NCI-H345 (cell line): ENCODE measurements at places on chromosomes 6 and 20.
A peak's percentile ranks its signal among the peaks of the same experiment; 100 is the strongest.

DNA sequence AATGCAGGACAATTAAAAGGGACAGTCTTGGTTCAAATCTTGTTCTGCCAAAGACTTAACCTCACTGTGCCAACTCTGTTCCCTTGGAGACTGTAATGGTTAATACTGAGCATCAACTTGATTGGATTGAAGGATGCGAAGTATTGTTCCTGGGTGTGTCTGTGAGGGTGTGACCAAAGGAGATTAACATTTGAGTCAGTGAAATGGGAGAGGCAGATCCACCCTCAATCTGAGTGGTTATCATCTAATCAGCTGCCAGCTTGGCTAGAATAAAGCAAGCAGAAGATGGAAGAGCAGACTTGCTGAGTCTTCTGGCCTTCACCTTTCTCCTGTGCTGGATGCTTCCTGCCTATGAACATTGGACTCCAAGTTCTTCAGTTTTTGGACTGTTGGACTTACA is 474.4 kb downstream of the CD83 start:
- DNase-seq: no peak

- DNase-seq: no peak
Measured at GRCh38 chr20:44501448-44501847, 20.4 kb downstream of the SERINC3 start.

- DNase-seq: no peak
Measured at GRCh38 chr6:49499623-49500022, at the start of gene GLYATL3. Gene GLYATL3, plus strand, starts transcription at chr6:49499923. Its CDS starts 12,068 bp downstream, at chr6:49511991.

DNA sequence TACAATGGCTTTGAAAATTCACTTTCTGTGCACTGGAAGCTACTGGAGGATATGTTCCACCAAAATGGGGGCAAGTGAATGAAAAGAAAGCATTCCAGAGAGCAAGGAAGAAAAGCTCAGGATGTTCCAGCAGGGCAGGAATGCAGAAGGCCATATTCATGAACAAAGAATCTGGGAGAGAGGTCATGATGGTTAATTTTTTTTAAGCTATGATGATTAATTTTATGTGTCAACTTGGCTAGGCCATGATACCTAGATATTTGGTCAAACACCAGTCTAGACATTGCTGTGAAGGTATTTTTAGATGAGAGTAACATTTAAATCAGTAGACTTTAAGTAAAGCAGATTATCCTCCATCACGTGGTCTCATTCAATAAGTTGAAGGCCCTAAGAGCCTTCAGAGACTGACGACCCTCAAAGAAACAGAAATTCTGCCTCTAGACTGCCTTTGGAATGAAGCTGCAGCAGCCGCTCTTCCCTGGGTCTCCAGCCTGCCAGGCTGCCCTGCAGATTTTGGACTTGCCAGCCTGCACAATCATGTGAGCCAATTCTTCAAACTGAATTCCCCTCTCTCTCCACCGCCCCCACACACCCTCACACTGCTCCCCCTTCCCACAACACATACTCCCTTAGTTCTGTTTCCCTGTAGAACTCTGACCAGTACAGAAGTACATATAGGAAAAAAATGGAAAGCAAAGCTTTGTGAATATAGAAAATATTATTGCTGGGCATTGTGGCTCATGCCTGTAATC is 20.1 kb upstream of the GCM1 start:
- DNase-seq: no peak

DNA sequence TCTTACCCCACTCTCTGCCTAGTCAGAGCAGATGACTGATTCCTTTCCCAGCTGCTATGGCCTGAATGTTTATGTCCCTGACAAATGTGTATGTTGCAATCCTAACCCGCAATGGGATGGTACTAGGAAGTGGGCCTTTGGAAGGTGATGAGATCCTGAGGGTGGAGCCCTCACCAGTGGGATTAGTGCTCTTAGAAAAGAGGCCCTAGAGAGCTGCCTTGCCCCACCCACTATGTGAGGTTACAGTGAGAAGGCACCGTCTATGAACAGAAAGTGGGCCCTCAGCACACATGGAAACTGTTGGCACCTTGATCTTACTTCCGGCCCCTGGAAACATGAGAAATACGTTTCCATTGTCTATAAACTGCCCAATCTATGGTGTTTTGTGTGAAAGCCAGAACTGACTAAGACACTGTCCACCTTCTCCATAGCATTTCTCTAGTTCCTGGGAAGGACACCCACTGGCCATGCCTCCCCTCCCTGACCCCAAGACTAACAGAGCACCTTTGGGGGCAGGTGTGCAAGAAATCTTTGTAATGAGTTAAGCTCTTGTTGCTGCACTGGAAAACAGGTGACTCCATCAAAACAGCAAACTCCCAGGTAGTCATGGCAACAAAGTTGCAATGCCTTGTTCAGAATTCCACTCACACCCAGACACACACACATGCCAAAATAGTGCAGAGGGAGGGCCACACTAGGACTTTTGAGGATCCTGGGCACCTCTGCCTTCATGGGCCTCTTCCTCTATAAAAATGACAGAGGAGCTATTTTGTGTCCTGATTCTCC is 16.2 kb downstream of the GABRR2 start:
- DNase-seq: no peak

GRCh38 chr6:150032598-150032997 is 7.3 kb upstream of the RAET1L start:
- DNase-seq: no peak

DNA sequence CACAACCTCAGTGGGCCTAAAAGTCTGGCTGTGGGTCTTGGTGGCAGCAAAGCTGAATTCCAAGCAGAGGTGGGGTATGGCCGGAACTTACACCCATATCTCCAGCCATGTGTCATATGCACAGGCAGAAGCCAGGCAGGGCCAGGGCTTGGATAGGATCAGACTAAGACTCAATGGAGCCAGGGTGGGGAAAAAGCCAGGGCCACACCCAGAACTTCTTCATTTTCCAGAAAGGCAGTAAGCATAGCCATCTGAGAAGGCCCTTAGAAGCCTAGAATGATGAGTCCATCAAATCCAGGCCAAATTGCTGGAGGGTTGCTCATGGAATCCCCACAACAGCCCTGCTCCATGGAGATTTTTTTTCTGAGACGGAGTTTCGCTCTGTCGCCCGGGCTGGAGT is 116.2 kb upstream of the SRSF6 start:
- no peak for DNase-seq

DNA sequence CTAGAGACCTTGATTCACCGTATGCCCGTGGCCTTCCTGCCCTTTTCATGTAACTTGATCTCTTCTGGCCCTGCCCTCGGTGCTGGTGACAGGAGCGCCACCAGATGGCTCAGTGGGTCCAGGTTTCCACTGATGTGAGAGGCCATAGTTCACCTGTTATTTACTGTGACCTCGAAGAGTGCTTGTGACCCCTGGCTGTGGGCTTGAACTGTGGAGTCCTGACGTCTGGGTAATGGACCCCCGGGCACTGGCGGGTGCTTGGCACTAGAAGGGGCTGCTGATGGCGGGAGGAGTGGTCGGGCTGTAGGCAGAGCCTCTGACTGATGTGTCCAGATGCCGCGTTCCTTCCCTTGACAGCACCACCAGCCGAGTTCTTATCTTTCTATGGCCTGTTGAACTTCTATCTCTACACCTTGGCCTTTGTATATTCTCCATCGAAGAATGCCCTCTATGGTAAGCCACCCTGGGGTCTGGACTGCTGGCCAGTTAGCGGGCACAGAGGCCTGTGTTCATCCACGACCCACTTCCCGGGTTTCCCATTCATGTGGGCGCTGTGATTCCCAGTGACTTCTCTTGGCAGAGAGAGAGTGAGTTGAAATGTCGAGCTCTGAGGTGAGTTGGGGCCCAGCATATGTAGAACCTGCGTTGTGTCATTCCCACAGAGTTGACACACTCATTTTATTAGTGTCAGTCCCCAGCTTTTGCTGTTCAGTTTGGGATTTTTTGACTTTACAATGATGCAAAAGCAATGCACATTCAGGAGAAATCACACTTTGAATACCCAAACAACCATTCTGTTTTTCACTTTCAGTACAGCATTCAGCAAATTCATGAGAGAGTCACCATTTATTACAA is 14.9 kb downstream of the DYNLT1 start:
- no peak for DNase-seq

DNA sequence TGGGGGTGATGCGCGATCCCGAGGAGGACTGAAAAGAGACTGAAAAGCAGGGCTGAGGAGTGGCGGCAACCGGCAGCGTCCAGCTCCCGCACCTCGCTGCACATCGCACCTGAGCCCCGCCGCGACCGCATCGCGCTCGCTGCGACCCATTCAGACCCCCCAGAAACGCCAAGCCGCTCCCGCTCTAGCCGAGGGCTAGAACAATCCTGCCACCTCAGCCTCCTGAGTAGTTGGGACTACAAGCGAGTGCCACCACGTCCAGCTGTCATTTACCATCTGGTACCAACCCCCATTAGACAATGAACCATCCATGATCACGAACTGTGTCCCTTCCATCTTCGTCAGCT is 33.2 kb downstream of the HLA-A start:
- DNase-seq: no peak

GRCh38 chr20:48635791-48636267 is 192.0 kb downstream of the PREX1 start:
- DNase-seq: peak; percentile 38

GRCh38 chr6:36118550-36119107 is 11.7 kb upstream of the MAPK13 start:
- DNase-seq: peak; percentile 58

GRCh38 chr6:121523628-121524027 is 88.2 kb downstream of the GJA1 start:
- DNase-seq: no peak

DNA sequence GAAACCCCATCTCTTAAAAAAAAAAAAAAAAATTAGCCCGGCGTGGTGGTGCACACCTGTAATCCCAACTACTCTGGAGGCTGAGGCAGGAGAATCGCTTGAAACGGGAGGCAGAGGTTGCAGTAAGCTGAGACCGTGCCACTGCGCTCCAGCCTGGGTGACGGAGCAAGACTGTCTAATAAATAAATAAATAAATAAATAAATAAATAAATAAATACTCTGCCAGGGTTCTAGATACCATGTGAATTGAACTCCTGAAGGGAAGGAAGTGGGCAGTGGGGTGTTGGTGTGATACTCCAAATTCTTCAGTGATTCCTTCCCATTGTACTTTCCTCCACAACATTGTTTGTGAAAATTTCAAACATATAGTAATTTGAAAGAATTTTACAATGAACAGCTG is 100.5 kb downstream of the PLCB4 start:
- DNase-seq: no peak

DNA sequence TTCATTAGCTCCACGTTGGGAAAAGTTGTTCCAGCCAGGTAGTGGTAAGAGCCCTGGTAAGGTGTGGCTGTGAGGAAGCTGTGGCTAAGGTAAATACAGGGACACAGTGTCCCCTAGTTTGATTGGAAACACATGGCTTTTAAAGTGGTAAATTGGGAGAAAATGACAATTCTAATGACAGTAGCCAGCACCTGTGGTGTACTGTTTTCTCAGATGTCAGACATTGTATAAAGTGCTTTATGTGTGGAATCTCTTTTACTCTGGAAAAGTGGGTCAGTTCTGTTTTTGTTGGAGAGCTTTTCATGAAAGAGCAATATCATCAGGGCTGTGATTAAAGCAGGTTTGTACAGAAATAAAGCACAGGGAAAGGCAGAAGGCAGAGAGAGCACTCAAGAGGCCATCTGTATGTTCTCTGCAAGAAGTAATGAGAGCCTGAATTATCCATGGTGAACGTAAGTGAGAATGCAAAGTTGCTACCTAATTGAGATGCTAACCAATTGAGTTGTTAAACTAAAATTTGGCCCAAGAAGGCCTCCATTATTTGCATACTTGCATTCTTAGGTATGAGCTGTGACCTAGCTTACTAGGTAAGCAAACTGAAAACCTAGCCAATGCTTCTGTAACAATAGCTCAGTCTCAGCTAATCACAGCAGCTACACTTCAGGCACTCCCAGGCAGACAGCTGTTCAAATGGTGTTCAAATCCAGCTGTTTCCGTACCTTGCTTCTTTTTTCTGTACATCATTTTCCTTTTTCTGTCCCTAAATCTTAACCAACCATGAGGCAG is 28.2 kb downstream of the MRAP2 start:
- DNase-seq: peak; percentile 36

GRCh38 chr20:6169251-6169650 is 46.4 kb upstream of the FERMT1 start:
- DNase-seq: no peak

DNA sequence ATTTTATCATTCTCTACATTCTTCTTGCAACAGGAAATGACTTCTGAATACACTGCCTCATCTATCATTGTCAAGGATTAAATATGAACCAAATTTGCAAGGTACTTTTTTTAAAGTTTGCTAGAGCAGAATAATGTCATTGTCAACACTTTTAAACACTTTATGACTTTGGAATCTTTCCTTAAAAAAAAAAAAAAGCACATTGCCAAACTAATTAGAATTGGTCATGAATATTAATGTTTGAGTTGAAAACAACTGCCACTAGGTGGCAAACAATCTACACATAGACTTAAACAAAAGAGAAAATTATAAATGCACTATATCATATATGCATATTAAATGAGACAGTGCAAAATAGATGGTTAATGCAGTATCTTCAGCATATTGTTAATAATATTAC is 32.5 kb upstream of the TMEM244 start:
- DNase-seq: no peak
